ENCODE measurements at places on chromosomes 3 and 15.

GRCh38 chr15:67189326-67190051 lies 65.0 kb downstream of the AAGAB start:
- DNase-seq, result no peak

DNA sequence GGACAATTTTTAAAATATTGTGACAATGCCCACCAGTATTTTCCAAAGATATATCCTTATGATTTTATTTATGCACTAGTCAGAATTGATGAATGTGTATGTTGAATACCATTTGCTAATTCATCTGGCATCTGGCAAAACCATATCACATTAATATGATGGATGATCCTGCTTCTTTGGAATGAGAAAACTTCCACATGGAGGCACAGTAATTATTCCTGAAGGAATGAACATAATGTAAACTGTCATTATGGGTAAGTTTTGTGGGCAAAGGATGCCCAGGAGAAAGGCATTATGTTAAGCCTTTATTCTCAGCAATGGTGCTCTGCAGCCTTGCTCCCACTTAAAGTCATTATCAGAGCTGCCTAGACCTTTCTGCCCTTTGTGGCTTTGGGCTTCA lies 113.0 kb upstream of the MME start:
- no peak for DNase-seq

DNA sequence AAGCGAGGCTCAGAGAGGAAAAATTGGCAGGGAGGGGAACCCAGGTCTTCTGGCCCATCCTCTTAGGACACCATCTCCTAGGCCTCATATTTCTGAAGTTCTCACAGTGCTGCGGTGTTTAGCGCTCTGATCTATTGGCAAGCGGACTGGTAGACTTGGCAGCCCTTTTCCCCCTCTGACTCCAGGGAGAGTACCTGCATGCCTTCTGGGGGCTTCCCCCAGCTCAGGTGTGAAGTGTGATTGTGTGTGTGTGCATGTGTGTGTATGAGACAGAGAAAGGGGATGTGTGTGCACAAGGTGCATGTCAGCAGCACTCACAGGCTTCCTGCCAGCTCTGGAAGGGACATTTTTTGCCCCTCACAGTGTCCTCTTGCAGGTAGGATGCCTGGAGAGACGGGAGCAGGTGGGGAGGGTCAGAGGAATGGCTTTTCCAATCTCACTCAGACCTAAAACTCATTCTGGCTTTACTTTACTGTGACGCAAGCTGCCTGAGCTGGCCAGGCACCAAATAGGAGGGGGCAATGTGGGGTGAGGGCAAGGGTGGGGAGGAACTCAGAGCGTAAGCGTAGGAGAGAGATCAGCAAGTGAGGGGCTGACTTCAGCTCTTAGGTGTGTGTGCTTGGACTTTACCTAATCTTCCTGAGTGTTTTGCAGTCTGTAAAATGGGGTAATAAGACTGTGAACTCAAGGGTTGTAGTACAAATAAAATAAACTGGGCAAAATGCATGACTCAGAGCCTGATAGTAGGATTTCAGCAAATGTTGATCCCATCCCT lies 4.0 kb upstream of the IL17RE start:
- DNase-seq, result no peak

GRCh38 chr3:63952248-63952594 lies 40.0 kb upstream of the SCAANT1 start:
- DNase-seq, result no peak

GRCh38 chr15:50107591-50108408 lies 11.2 kb downstream of the ATP8B4 start:
- no peak for DNase-seq

DNA sequence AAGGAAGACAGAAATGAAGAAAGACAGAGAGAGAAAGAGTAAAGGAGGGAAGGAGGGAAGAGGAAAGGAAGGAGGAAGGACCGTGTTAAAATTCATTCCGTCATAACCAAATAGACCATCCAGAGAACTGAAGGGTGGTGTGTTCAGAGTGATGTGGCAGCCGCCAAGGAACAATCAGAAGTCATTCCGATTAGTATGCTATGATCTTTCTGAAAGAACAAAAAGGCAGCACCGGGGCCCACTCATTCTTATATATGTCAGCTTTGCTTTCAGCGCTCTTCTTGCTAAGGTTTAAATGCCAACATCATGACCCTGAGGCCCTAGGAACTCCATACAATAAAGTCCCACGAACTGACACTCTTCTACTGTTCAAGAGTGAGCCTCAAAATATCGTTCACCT lies 78.5 kb downstream of the CD47 start:
- DNase-seq, result no peak

GRCh38 chr3:98565843-98566242 lies 27.6 kb downstream of the CPOX start:
- no peak for DNase-seq

GRCh38 chr3:52752045-52752660 lies 18.6 kb downstream of the NEK4 start:
- DNase-seq, result no peak

- DNase-seq, result no peak
These were observed 30.2 kb downstream of the TSPAN3 start for GRCh38 chr15:77040673-77041072.

GRCh38 chr3:129228891-129229585 lies 20.4 kb upstream of the COPG1 start:
- no peak for DNase-seq

DNA sequence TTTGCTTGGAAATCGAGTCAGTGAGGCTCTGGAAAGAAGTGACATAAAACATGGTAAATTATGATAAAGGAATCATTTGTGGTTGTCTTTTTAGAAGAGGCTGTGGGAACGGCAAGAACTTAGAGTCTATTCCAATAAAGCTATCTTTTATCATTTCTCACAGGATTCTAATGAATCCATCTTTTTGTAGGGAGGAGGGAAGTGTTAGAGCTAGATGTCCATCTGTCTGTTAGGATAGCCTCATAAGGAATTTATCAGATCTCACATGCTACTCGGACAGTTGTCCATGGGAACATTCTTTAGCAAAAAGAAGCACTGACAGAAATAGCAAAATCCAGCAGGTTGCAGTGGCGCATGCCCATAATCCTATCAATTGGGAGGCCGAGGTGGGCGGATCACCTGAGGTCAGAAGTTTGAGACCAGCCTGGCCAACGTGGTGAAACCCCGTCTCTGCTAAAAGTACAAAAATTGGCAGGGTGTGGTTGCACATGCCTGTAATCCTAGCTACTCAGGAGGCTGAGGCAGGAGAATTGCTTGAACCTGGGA lies 37.0 kb downstream of the STARD9 start:
- no peak for DNase-seq

DNA sequence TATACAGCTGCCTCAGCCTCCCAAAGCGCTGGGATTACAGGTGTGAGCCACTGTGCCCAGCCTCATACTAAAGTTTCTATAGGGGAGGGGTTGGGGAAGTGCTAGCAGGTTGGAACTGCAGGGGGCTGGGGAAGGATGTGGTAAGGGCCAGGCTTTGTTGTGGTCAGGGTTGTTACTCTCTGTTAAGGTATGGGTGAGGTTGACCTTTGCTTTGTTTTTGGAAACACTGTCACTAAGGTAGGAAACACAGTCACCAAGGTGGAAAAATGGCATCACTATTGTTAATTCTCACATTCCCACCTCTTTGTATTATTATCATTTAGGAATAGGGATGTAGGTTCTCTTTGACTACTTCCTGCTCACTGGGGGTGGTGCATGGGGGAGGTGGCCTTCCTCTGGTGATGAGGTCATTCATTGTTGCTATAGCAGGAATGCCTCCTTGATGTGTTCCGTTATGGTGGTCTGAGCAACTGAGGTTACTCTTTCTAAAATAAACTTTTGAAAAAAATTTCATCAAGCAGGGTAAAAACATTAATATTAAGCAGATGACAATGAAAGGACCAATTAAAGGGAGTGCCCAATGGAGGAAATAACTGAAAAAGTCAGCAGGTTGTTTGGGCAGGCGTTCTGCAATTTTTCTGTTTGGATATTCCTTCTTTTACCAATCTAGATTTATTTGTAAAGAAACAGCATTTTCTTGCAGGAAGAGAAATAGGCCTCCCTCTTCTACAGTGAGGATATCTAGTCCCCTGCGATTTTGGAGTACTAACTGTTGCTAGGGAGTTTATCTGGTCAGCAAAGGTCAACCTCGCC lies 150.5 kb downstream of the WDR76 start:
- DNase-seq, result no peak

GRCh38 chr3:131194816-131195215 lies 168.1 kb downstream of the NEK11 start:
- no peak for DNase-seq

GRCh38 chr3:30585654-30586053 lies 20.7 kb upstream of the TGFBR2 start:
- no peak for DNase-seq

- DNase-seq, result no peak
These were observed 82.6 kb downstream of the RPLP1 start for GRCh38 chr15:69535101-69535638.

GRCh38 chr3:22886439-22887068 lies 316.6 kb upstream of the UBE2E2 start:
- no peak for DNase-seq

DNA sequence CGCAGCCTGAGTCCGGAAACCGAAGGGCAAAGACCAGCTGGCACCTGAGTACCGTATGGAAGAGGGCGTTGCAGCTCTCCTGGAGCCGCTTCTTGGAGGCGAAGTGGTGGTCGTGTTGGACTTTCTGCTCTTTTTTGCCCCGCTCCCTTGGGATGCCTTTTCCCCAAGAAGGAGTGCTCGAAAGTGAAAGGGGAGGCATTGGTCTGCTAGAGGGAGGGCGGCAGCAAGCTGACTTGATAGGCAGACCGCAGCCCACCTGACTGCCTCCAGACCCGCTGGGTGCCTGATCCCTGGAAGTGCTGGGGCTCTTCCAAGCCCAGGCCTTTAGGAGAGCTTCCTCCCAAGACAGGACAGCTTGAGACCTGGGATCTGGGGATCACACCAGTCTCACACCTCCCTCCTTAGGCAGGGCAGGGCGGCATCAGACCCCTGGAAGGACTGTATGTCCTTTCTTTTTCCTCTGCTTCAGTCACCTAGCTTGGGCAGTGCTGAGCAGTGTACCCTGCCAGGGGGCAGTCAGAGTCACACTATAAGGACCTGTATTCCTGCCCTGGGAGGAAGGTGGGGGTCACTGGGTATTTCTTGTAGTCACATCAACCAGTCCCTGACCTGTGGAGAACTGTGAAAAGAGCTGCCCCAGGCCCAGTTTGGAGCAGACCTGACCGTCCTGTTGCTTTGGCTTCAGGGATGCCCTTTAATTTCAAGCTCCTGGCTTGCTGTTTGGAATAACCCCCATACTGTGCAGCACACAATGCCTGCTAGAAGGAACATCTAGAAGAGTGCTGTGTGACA lies 2.1 kb downstream of the ACVR2B start:
- DNase-seq, result peak; percentile 25

Data from iPS DF 6.9 (cell line).